Neural crest cell (in vitro differentiated cells): ENCODE measurements at places on chromosomes 7 and 10. TPM values are rescaled to one million over a fixed set of nuclear protein-coding genes. Genes with fewer than 3 reads are reported as not detected.

The DPYSL4 gene
- 145 and 155 TPM in 2 replicates for total RNA-seq

The NMT2 gene
- 24.4 and 27.7 TPM in 2 replicates for total RNA-seq

- no peak for DNase-seq
Measured at GRCh38 chr10:34033078-34033477, 698.6 kb upstream of the NRP1 start.

DNA sequence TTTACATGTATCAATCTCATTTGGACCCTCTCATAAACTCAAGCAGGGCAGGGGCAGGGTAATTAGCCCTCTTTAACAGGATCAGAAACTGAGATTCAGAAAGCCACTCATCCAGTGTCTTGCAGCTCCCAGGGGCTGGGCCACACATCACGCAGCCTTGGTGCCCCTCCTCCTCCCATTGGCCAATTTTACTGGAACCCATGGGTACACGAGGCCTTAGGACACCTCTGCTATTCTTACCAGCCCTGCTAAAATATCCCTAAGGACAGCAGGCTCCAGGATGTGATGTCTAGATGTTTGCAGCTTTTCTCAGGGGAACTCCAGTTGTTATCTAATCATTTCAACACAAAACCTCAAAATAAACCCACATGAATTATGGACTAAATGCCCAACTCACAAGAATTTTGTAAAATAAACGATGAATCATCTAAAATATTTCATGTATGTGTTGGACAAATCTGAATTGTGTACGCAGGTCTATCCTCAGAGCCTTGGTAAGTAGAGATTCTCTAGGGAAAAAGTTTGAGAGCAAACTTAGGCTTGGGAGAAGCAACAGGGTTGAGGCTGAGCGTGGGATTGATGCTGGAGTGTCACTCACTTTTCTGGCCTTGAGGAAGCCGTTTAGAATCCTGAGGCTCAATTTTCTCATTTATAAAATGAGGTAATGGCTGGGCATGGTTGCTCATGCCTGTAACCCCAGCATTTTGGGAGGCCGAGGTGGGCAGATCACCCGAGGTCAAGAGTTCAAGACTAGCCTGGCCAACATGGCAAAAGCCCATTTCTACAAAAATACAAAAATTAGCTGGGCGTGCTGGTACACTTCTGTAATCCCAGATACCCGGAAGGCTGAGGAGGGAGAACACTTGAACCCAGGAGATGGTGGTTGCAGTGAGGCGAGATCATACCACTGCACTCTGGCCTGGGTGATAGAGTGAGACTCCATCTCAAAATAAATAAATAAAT lies 69.7 kb upstream of the TNS3 start:
- DNase-seq: no peak

GRCh38 chr10:124657806-124658205 lies 86.4 kb downstream of the FAM53B start:
- DNase-seq: no peak

DNA sequence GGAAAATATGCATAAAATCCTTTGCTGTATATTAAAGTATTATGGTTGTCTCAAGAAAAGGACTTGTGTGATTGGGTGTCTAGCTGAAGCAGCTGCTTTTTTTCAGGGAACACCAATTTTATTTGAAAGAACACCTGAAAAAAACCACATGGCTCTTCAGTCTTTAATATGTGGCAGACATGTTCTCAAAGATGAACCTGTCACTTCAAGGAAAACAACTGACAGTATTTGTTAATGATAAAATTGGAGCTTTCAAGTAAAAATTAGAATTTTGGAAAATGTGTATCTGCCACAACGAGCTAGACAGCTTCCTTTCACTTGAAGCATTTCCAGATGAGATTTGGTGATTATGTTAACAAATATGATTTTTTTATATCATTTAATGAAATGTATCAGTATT lies 59.3 kb downstream of the INHBA start:
- DNase-seq: no peak

DNA sequence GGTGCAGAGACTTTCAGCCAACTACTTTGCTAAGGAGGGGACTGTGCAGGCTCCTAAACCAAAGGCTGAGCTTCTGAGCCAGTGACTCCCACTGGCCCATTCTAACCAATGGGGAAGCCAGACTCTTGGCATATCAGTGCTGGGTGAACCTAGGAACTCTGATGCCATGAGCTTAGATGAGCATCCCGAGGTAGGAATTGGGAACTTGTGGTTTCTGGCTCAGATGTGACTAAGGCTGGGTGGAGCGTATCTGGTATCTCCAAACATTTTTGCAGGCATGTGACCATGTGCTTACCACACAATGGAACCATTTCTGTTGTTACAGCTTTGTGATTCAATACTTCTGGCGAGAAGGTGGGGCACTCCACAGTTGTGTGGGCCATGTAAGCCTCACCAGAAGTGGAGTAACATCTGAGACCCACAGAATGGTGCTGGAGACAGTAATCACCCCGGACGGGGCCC lies 2.5 kb upstream of the AVPI1 start:
- no peak for DNase-seq

DNA sequence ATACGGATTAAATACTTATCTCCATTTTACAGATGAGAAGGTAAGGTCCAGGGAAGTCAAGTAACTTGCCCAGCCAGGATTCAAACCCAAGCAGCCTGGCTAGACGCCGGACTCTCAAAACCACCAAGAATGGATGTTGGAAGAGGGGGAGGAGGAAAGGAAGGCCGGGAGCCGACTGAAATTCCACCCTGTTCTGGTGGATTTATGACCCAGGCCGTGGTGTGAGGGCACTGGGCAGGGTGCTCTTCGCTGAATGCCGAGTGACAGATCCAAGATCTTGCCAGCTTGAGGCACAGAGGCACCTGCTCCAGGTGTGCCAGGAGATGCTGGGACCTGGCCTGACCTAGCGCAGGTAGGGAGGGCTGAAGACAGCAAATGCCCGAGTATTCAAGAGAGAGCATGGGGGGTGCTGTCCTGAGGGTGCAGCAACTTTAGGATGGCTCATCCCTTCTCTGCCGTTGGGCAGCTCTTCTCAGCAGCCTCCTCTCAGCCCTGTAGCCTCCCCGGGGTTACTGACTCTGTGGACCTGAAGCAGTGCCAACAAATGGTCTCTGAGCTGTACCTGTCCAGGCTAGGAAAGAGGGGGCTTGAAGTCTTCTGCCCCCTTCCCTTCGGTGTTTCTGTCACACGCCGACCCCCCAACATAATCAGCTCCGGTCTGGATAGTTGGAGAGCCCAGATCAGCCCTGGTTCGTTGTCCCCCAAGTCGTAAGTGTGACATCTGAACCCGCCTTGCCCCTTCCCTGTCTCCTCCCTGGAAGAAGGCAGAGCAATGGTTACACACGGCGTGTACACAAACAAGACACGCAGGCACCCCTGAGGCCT lies 713 bp downstream of the LOXL4 start:
- DNase-seq: no peak

GRCh38 chr7:84399661-84400060 lies 205.1 kb upstream of the SEMA3A start:
- DNase-seq: no peak

- no peak for DNase-seq
Measured at GRCh38 chr7:2093215-2093842, 139.4 kb downstream of the MAD1L1 start.

DNA sequence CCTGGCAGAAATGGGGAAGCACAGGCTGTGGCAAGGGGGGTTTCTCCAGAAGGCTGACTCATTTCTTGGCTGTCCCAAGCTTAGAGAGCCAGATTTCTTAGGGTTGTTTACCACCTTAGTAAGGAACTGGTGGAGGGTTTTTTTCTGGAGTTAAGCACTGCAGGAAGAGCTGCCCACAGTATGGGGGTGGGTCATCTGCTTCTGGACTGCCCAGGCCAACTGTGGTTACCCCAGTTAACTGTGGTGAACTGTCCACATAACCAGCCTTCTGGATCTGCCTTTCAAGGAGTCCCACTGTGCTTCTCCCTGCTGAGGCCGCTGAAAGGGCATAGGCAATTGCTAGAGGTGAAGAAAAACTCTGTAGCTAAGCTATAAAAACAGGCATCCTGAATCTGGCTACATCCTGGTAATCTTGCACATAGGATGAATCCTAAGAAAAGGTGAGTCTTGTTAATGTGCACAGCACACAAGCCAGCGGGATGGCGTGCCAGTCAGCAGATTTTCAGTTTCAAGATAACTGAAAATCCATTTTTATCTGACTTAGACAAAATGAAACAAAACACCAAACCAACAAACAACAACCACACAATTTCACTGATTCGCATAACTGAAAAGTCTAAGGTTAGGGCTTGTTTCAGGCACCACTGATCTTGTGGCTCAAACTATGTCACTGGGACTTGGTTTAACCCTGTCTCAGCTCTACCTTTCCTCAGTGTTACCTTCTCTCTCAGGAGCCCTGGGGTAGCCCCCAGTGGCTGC lies 21.6 kb upstream of the TSPAN33 start:
- DNase-seq: no peak
